ENCODE measurements at places on chromosomes 3 and 15.

GRCh38 chr15:33912326-33912725 is 56.0 kb upstream of the CHRM5 start:
- no peak for DNase-seq

GRCh38 chr15:70095408-70096214 is 2.1 kb downstream of the TLE3 start:
- DNase-seq: no peak

DNA sequence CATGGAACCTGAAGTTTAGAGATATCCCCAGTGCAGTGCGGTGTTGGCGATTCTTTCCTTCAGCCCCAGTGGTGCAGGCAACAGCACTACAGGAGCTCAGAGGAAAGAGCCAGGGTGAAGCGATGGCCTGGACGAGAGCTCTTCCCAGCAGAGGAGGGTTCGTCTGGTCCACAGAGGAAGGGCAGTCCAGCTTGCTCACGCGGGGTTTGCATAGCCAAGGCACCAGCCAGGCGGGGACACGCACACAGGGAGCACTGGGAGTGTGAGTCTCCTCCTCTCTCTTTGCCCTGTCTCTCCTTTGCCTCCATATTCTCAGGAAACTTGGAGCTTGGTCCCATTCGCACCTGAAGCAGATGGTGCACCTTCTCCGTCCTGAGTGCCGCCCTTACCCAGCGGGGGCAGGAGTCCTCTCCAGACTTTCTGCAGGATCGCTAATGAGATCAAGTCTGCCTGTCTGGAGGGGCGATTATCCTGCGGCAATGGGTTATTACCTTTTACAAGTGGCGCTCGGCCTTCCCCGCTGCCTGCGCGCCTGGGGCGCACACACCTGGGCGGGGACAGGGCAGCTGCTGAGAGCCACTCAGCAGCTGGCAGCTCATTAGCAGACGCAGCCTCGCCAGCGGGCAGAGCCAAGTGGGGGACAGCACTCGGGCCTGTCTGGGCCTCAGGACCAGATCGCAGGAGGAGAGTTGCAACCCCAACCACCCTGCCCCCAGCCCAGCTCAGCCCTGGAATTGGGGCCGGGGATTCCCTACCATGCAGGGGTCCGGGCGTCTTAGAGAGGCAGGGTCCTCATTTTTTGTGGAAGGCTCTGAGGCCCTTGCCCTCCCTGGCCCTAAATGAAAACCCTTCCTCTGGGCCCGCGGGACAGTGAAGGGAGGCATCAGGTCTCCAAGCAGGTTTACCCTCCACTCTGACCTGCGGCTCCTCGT is 119.0 kb upstream of the MEF2A start:
- no peak for DNase-seq

DNA sequence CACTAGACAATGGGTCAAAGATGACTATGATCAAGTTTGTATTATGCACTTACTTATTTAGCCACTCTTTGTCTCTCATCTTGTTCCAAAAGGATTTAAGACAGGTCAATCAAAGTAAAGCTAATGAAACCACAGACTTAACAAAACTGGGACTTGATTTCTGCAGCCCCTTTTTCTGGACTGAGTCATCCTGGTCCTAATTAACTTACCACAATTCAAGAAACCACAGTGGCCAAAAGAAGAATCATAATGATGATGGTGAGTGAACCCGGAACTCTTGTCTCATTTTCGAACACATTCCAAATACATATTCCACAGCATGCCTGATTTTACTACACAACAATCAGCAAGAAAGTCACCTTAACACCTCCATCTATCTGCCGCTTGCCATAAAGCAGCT is 1333.0 kb downstream of the ROBO1 start:
- DNase-seq: no peak

GRCh38 chr3:43017593-43018195 is 38.6 kb downstream of the GASK1A start:
- DNase-seq: no peak

GRCh38 chr15:98147415-98147814 is 186.9 kb downstream of the ARRDC4 start:
- no peak for DNase-seq
